ENCODE measurements at places on chromosomes 1 and 21. TPM values are rescaled to one million over a fixed set of nuclear protein-coding genes. Genes with fewer than 3 reads are reported as not detected.

DNA sequence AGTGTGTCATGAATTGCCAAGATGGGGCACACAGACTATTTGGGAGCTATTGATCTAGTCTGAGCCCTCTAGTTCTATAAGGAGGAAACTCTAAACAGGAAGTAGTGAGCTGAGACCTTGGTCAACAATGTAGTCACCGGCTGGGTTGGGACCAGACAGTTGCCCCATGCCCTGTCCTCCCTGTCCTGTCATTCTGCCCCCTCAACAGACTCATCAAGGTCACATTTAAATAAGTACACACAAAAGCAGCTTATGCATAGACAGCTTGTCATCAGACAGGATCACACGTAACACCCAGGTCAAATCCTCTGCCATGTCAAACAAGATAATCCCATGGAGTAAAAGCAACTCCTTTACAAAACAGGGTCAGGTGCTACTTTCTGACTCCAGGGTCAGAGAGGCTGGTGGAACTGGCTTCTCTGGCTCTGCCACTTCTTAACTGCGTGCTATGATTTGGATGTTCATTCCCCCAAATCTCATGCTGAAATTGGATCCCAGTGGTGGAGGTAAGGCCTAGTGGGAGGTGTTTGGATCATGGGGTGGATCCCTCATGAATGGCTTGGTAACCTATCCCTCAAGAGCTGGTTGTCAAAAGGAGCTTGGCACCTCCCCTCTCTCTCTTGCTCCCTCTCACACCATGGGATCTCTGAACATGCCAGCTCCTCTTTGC lies 128.9 kb downstream of the HIVEP3 start:
- H3K27ac ChIP-seq, result no peak overlapping the region
- DNase-seq, result no peak
- H3K4me1 ChIP-seq, result no peaks in the 10 kb centered on the region
- no peaks in the 10 kb centered on the region for H3K36me3 ChIP-seq
- peaks cover 4% of the 10 kb centered on the region for H3K27me3 ChIP-seq
- H3K4me3 ChIP-seq, result no peak overlapping the region

- H3K4me3 ChIP-seq, result no peak overlapping the region
- no peak overlapping the region for H3K27ac ChIP-seq
- peaks cover 15% of the 10 kb centered on the region for H3K36me3 ChIP-seq
Measured at GRCh38 chr1:21815724-21816321, 3.8 kb downstream of the LDLRAD2 start.

DNA sequence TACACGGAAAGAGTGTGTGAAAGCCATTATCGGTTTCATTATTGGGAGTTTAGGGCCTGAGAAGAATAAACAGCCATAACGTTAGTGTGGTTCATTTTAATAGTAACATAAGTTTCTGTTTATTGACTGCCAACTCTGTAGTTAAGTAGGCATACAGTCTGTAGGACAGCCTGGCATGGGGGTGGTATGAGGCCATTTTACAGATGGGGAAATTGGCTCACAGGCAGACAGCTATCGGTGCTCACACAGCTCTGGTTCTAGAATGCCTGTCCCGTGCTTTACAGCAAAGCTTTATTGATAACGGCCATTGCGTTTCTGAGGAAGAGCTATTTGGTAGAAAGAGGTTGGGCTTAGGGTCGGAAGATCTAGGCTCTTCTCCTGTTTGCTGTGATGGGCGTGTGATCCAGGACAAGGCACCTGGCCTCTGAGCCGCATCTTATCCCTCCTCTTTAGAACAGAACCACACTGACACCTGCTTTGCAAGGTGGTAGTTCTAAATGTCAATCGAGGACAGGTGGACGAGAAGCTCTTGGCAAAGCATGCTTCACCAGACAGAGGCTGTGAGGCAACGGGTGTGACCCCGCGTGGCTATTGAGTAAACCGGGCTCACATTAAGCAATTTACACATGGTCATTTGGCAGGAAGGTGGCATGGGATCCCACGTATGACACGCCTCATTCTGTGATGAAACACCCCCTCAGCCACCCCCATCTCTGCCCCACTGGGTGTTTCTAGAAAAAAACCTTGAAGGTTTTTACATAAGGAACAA lies 14.9 kb downstream of the ETS2 start:
- H3K4me3 ChIP-seq, result no peak overlapping the region
- peaks cover 80% of the 10 kb centered on the region for H3K36me3 ChIP-seq
- peak overlapping the region; percentile 91 for H3K27ac ChIP-seq
- no peaks in the 10 kb centered on the region for H3K27me3 ChIP-seq

- H3K27me3 ChIP-seq, result no peaks in the 10 kb centered on the region
- peaks cover 10% of the 10 kb centered on the region for H3K36me3 ChIP-seq
- no peak for DNase-seq
Measured at GRCh38 chr1:200610846-200611245, 9.7 kb downstream of the KIF14 start.

DNA sequence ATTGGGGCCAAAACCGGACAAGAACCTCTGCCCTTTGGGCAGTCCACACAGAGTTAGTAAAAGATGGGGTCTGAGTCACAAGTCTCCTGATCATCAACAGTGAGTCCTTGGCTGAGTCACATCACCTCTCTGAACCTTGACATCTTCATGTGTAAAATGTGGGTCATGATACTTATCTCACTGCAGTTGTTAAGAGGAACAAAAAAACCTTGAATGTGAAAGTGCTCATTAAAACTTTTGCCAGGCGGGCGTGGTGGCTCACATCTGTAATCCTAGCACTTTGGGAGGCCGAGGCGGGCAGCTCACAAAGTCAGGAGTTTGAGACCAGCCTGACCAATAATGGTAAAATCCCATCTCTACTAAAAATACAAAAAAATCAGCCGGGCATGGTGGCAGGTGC lies 15.7 kb downstream of the S100A16 start:
- H3K36me3 ChIP-seq, result peaks cover 1% of the 10 kb centered on the region
- no peak overlapping the region for H3K27ac ChIP-seq

GRCh38 chr1:236336084-236336483 lies 54.3 kb upstream of the ERO1B start:
- H3K4me3 ChIP-seq, result no peak overlapping the region
- no peaks in the 10 kb centered on the region for H3K4me1 ChIP-seq
- no peaks in the 10 kb centered on the region for H3K36me3 ChIP-seq
- H3K27ac ChIP-seq, result no peak overlapping the region

DNA sequence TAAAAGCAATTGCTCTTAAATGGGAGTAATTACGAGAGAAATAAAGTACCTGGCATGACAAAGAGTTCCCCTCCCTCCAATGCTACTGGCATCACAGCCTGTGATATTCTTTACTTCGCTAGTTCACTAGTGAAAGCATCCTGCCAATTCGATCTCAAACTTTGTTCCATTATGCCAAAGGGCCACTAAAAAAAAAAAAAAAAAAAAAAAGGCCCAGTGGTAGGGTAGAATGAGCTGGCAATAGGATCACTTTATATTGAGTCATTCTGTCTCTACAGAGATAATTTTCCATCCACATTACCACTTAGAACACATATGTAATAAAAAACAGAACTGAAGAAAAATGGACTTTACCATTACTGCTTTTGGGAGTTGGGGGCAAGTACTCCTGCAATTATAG lies 11.2 kb downstream of the PUM1 start:
- H3K27me3 ChIP-seq, result no peaks in the 10 kb centered on the region
- H3K36me3 ChIP-seq, result peaks cover 29% of the 10 kb centered on the region
- H3K4me1 ChIP-seq, result peaks cover 25% of the 10 kb centered on the region

- no peak for DNase-seq
- peaks cover 10% of the 10 kb centered on the region for H3K4me1 ChIP-seq
- peaks cover 26% of the 10 kb centered on the region for H3K36me3 ChIP-seq
- H3K27ac ChIP-seq, result no peak overlapping the region
Measured at GRCh38 chr1:46699666-46700065, 19.2 kb downstream of the EFCAB14 start.

GRCh38 chr1:96290801-96291200 lies 430.8 kb upstream of the PTBP2 start:
- DNase-seq, result no peak
- peaks cover 6% of the 10 kb centered on the region for H3K4me1 ChIP-seq
- no peak overlapping the region for H3K4me3 ChIP-seq
- H3K27ac ChIP-seq, result no peak overlapping the region
- H3K36me3 ChIP-seq, result no peaks in the 10 kb centered on the region

DNA sequence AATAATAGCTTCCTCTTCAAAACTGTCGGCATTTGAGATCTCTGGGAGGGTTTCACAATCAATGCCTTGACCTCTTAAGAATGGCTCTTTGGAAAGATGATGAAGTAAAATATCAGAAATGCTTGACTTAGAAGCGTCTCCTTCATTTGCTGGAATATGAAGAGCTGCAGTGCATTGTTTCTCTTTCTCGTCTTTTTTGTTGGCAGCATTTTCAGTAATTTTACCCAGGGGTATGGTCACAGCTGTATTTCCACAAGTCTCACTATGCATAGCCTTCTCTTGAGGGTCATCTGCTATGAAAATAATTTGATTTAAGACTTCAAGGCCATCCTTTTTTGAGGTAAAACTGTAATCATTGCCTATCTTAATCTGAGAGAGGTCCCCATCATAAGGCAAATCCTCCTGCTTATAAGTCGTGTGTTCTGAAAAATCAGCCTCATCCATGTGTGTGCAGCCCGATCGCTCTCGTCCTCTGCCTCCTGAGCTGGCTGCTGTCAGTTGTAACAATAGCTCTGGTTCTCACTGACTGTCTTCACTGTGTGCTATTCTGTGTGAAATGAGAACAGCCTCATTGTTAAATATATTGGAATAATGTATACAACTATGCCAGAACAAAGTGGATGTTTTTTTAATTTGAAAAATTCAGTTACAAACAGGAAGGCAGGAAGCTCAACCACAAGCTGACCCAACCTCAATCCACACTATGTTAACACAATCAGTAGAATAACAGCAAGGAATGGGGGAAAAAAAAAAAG lies 4.5 kb downstream of the AKNAD1 start:
- no peak overlapping the region for H3K27ac ChIP-seq
- H3K4me3 ChIP-seq, result no peak overlapping the region
- no peak for DNase-seq
- no peaks in the 10 kb centered on the region for H3K4me1 ChIP-seq
- H3K36me3 ChIP-seq, result no peaks in the 10 kb centered on the region

GRCh38 chr1:22801347-22801746 lies 90.7 kb downstream of the EPHB2 start:
- no peaks in the 10 kb centered on the region for H3K27me3 ChIP-seq
- H3K27ac ChIP-seq, result no peak overlapping the region
- DNase-seq, result no peak
- H3K36me3 ChIP-seq, result peaks cover 1% of the 10 kb centered on the region
- peaks cover 28% of the 10 kb centered on the region for H3K4me1 ChIP-seq
- no peak overlapping the region for H3K4me3 ChIP-seq

DNA sequence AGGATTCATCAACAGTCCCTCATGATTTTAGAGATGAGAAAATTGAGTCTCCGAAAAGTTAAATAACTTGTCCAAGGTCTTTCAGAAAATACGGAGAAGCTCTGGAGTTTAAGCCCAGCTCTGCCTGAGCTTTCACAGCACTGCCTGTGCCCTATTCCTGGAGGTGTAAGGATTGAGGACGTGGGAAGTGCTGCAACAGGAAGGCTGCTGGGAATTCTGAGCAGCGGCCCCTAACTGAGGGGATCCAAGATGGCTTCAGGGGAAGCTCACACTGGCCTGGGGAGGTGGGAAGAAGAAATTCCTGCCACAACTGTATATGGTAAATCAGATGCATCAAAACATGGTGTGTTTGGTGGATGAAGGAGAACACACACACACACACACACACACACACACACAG lies 45.3 kb upstream of the BCL9 start:
- no peak overlapping the region for H3K27ac ChIP-seq
- no peak overlapping the region for H3K4me3 ChIP-seq
- no peaks in the 10 kb centered on the region for H3K36me3 ChIP-seq
- DNase-seq, result no peak
- no peaks in the 10 kb centered on the region for H3K4me1 ChIP-seq
- H3K27me3 ChIP-seq, result no peaks in the 10 kb centered on the region

- no peaks in the 10 kb centered on the region for H3K4me1 ChIP-seq
- no peaks in the 10 kb centered on the region for H3K27me3 ChIP-seq
- DNase-seq, result no peak
- H3K4me3 ChIP-seq, result no peak overlapping the region
Measured at GRCh38 chr1:3551711-3552110, 59.6 kb downstream of the MEGF6 start.

GRCh38 chr1:184755226-184756065 lies 788 bp upstream of the EDEM3 start:
- H3K27ac ChIP-seq, result peak overlapping the region; percentile 69
- H3K27me3 ChIP-seq, result peaks cover 4% of the 10 kb centered on the region
- peaks cover 31% of the 10 kb centered on the region for H3K4me1 ChIP-seq
- DNase-seq, result no peak
- no peaks in the 10 kb centered on the region for H3K36me3 ChIP-seq

GRCh38 chr1:185585770-185586169 lies 148.4 kb upstream of the HMCN1 start:
- H3K27ac ChIP-seq, result no peak overlapping the region
- H3K27me3 ChIP-seq, result no peaks in the 10 kb centered on the region
- peaks cover 2% of the 10 kb centered on the region for H3K4me1 ChIP-seq

DNA sequence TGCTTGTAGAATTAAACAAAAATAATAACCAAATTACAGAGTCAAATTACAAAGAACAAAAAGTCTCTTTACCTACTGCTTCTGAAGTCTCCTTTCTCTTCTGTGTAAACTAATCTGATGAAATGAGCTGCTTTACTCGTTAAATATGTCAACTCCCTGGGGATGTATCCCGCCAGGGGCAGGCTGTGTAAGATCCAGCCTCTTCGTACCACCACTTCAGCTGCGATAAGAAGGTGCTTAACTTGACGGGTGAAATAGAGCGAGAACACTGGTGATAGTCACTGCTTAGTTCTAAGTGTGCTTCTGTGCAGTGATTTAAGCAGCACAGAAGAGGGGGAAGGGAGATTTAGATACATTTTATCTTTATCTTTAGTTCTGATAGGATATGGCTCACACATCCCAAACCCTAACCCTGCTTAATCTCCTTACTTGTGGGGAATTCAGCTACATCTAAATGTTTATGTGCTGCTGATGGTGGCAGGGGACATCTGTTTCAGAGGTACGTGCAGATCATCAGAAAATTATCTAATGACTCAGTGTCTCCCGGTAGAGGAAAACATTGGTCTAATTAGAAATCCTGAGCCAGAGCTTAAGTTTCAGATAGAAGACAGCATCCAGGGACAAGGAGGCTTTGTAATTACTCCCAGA lies 46.0 kb downstream of the RHOU start:
- H3K36me3 ChIP-seq, result no peaks in the 10 kb centered on the region
- peaks cover 8% of the 10 kb centered on the region for H3K4me1 ChIP-seq
- no peaks in the 10 kb centered on the region for H3K27me3 ChIP-seq
- no peak for DNase-seq
- no peak overlapping the region for H3K4me3 ChIP-seq

DNA sequence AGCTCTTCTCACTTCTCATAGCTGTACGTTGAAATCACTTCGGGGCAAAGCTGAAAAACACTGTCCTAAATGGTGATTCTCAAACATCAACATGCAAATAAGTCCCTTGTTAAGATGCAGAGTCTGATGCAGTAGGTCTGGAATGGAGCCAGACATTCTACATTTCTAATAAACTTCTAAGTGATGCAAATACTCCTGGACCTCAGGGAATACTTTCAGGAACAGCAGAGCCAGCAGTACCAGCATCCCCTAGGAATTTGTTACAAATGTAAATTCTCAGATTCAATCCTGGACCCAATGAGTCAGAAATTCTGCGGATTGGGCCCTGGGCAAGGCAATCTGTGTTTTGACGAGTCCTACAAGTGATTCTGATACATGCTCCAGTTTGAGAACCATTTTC lies 152.3 kb downstream of the PCNX2 start:
- no peak overlapping the region for H3K27ac ChIP-seq
- H3K4me1 ChIP-seq, result no peaks in the 10 kb centered on the region
- DNase-seq, result no peak
- no peaks in the 10 kb centered on the region for H3K27me3 ChIP-seq

Gene NR1I3
- total RNA-seq, result not detected

Gene AKT3
- total RNA-seq, result 42.4 TPM

Gene CALML6
- total RNA-seq, result 1.5 TPM

Gene OR2M4
- total RNA-seq, result not detected

Gene CHODL
- 0.51 TPM for total RNA-seq

Gene S100A7
- total RNA-seq, result not detected

Gene PGLYRP4
- not detected for total RNA-seq

Gene LCE4A
- total RNA-seq, result not detected

Gene CLCNKB
- 1.5 TPM for total RNA-seq
